ENCODE measurements at places on chromosomes 11 and 22. TPM values are rescaled to one million over a fixed set of nuclear protein-coding genes. Genes with fewer than 3 reads are reported as not detected.

GRCh38 chr22:20025401-20026203 lies 4.7 kb downstream of the TANGO2 start:
- DNase-seq = no peak

DNA sequence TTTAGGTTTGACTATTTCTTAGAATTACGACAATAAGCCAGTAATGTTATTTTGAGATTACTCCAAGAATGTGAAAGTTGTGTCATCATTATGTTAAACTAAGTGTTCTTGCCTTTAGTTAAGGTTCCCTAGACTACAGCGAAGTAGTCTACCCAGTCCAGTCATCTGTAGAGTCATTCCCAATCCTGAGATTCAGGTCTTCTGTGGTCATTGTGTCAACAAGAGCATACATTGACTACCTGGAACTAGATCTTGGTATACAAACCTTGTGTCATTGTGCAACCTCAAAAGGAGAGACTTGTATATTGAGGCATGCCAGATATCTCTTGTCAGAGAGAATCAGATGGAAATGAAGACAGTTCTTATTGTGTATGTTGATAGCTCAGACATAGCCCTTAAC lies 115.9 kb downstream of the ATM start:
- no peak for DNase-seq

GRCh38 chr11:35180317-35181233 lies 41.6 kb downstream of the CD44 start:
- no peak for DNase-seq

DNA sequence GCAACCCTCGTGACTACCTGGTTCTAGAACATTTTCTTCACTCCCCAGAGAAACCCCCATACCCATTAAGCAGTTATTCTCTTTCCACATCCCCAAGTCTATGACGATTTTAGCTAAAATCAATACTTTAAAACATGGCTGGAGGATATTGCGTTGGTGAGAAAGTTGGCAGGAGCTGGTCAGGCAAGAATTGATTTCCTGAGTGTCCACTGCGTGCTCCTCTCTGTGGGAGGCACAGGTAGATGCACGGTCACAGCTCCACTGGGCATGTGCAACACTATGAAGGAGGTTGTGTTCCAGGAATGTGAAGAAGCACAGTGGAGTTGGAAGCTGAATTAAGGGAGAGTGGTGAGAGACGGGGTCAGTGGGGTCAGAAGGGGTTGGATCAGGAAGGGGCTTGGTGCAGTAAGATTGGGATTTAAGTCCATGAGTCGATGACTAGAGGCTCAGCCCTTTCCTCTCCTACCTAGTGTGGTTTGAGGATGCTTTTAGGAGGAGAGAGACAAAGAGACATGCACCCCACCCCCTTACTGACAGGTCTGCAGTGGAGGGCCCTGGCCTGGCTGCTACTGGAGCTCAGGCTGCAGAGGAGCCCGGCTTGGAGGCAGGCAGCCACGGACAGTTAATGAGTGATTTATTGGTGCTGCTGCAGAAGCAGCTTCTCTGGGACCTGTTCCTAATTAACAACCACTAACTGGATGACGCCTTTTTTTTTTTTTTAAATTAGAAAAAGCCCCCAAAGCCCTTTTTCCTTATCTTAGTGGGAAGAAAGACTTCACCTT lies 395.6 kb downstream of the TENM4 start:
- no peak for DNase-seq

The CHRM1 gene
- polyA plus RNA-seq = not detected

Measured in left kidney (tissue), 8 donors.